ENCODE measurements at places on chromosomes 4 and X. TPM values are rescaled to one million over a fixed set of nuclear protein-coding genes. Genes with fewer than 3 reads are reported as not detected.
A peak's percentile ranks its signal among the peaks of the same experiment; 100 is the strongest.

DNA sequence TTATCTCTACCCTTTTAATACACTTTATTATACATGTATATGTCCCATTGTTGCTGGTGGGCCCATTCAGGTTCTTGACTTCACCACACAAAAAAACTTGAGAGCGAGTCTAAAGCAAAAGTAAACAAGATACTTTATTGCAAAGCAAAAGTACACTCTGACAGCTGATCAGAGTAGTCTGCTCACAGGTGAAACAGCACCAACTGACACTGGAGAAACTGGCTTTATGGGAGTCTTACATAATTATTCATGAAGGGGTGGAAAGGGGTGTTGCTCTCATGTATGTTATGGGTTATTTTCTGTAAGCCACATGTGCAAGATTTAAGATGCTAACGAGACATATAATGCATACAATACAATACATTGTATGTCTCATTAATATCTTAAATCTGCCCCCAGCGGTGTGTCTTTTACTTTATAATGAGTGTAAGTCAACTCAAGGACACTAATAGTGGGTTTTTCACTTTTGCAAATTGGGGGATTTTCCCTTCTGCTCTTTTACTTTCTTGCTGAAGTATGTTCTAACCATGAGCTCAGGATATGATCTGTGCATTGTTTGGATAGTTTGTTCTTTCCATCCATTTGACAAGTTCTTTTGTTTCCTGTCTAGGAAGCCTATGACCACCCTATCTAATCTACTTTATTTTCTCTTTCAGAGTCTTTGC lies 256.1 kb upstream of the ITM2A start:
- no peak for DNase-seq

DNA sequence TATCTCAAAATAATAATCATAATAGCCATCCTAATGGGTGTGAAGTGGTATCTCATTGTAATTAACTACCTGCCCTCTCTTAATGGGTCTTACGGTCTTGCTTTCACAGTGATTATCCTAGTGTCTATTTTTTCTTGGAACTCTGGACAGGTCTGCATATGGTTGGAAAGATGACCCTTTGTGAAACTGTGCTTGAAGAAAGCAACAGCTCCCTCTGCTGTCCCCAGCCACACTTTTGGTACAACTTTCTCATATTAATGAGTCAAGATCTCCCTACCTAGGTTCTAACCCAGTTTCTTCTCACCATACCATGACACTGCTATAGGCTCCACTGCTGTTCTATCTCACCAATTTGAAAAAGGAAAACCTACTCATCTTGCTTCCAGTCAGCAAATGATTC lies 2.4 kb downstream of the TFDP3 start:
- no peak for DNase-seq

DNA sequence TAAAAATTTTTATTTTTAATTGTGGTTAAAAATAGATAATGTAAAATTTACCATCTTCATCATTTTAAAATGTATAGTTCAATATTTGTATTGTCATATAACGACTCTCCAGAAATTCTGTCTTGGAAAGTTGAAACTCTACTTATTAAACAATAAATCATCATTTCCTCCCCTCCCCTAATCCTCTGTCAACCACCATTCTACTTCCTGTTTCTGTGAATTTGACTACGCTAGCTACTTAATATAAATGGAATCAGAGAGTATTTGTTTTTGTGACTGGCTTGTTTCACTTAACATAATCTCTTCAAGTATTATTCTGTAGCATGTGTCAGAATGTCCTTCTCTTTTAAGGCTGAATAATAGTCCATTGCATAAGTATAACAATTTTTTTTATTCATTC lies 729.0 kb upstream of the AADAT start:
- no peak for DNase-seq

DNA sequence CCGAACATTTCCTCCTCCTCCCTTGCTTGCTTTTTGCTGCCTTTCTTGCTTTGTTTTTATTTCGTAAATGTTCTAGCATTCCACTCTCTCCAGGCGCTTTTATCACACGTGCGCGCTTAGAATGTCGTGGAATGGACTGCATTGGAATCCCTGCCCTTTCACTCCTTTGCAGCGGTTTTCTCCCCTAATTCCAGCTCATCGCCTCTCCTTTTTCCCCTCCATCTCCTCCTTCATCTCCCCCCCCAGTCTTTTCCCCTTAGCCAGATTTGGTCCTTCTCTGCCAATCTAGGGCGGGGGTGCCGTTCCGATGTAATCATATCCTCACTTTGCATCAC lies 579 bp downstream of the OGT start:
- DNase-seq: no peak

GRCh38 chr4:76998251-76998901 lies 48.8 kb downstream of the SEPTIN11 start:
- no peak for DNase-seq

The CXCL9 gene
- total RNA-seq: 0.38 TPM

GRCh38 chr4:16158504-16158852 lies 67.8 kb downstream of the TAPT1 start:
- DNase-seq: no peak

GRCh38 chr4:169225058-169225751 lies 45.6 kb downstream of the SH3RF1 start:
- no peak for DNase-seq

DNA sequence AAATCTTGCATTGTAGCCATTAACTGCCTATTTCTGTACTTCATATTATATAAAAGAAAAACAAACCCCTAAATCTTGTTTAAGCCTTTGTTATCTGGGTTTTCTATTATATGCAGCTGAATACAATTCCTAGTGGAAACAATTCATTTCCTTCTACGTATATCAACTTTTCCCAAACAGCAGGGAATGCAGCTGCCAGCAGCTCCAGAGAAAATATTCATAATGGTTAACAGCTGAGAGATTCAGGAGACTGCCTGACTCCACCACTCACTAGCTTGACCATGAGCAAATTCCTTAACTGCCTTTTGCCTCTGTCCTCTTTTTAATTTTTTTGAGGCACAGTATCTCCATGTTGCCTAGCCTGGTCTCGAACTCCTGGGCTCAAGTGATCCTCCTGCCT lies 146.2 kb downstream of the SPATA18 start:
- DNase-seq: no peak

DNA sequence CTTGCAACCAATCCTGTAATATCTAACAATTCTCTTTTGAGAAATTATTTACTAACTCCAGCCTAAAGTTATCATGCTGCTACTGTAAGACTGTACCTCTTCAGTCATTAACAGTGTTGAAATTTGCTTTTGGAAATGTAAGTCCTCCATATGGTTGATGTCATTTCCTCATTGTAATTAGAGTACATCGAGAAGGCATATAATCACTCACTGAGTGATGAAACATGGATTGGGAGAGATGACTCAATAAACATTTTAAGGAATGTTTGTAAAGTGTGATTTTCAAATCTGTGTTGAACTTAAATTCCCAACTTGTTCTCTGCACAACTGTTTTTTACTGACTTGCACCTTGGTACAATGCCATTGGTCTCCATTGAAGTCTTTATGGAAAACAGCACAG lies 61.2 kb downstream of the HMGB2 start:
- no peak for DNase-seq

The SLC38A5 gene
- total RNA-seq: 5.0 TPM

DNA sequence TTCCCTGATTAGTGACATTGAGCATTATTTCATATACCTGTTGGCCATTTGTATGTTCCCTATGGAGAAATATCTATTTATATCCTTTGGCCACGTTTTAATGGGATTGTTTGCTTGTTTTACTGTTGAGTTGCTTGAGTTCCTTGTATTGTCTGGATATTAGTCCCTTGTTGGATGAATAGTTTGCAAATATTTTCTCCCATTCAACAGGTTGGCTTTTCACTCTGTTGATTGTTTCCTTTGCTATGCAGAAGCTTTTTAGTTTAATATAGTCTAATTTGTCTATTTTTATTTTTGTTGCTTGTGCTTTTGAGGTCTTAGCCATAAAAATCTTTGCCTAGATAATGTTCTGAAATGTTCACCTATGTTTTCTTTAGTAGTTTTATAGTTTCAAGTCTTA lies 60.2 kb upstream of the HUWE1 start:
- DNase-seq: no peak

- no peak for DNase-seq
Observed at GRCh38 chr4:173991814-173992213, 291.7 kb downstream of the FBXO8 start.

The GRK4 gene
- total RNA-seq: 11.5 TPM

- DNase-seq: no peak
Observed at GRCh38 chrX:49233887-49234555, 881 bp upstream of the CACNA1F start.

DNA sequence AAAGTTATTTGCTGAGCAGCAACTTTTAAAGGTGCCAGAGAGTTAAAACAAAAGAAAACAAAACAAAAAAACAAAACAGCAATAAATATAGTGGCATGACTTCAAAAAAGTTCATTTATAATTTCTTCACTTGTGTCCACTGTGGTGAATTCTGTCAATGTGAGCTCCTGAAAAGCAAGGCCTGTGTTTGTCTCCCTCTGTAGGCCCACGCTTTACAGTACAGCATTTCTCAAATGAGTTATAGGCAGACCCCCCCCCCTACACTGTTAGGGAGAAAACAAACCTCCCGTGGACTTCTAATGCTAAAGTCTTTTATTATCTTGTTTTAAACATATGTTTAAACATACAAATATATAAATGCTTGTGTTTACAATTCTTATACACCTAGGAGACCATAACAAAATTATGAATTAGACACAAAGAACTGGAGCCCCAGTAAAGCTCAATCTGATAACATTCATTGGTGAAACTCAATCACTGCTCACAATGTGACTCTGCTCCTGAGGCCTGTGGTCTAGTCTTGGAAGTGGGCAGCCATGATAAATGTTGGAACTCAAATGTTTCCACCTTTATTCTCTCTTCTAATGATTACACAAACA lies 47.0 kb upstream of the SCOC start:
- DNase-seq: peak; percentile 23

The MAGEA10 gene
- not detected for total RNA-seq

The CNKSR2 gene
- total RNA-seq: 0.44 TPM

DNA sequence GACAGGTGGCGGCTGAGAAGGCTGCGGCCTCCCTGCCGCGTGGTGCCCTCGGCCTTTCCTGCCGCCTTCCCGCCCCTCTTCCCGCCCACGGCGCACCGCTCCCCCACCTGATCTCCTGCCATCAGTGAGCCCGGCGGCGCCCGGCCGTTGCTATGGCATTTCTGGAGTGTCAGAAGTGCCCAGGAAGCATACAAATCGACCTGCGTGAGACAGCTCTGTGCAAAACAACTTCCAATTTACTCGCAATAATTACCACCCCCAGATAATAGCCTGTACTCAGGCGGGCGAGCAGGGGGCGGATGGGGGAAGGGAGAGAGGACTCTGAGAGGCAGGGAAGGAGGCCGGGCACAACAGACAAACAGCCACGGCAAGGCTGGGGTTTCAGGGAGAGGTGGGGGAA lies 16.6 kb upstream of the ERCC6L start:
- no peak for DNase-seq

- DNase-seq: peak; percentile 71
Observed at GRCh38 chr4:6278801-6279197, 9.1 kb downstream of the WFS1 start.

The CSN1S1 gene
- total RNA-seq: 3.2 TPM

GRCh38 chrX:136251041-136251991 lies at the start of gene MAP7D3:
TSS of gene MAP7D3 (minus strand) at chrX:136251400. CDS start at chrX:136251358, 42 bp downstream.
- DNase-seq: peak; percentile 77

- DNase-seq: no peak
Observed at GRCh38 chrX:13305108-13305507, 14.7 kb downstream of the ATXN3L start.

DNA sequence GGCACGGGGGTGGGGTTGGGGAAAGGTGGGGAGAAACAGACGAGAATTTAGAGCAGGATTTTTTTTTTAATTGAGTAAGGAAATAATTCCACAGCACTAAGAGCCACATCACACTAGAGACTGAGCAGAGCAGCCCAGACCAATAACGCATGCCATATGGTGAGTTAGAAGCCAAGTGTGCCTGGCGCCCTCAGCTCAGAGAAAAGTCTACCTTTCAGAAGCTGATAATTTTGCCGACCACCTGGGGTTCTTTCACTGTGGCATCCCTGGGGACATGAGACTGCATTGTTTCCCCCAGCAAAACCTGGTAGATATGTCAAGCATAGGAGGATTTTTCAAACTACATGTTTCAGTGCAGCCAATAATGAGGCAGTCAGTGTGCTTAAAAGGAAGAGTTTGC lies 516.8 kb downstream of the SMARCA1 start:
- no peak for DNase-seq

The UNC5C gene
- 6.2 TPM for total RNA-seq

- DNase-seq: no peak
Observed at GRCh38 chrX:79231662-79232061, 87.2 kb downstream of the GPR174 start.

DNA sequence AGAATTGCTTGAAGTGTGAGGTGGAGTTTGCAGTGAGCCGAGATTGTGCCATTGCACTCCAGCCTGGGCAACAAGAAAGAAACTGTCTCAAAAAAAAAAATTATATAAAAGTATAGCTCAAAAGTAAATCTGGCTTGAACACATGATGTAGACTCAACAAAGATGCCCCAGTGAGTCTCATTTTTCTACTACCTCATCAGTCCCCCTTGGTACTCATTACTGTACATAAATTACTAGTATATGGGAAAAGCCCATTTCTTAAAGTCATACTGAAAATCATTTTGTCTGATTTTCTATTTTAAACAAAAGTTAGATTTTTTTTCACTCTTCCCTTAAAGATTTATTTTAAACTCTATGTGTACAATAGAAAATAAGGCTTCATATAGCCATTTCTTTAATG lies 39.2 kb downstream of the FAM241A start:
- DNase-seq: no peak

The ETDC gene
- not detected for total RNA-seq

- DNase-seq: no peak
Observed at GRCh38 chr4:121736735-121737351, 28.1 kb downstream of the SMIM43 start.

The SASH3 gene
- 5.8 TPM for total RNA-seq

The NXF2B gene
- total RNA-seq: not detected

- DNase-seq: no peak
Observed at GRCh38 chr4:88757776-88758175, 60.1 kb upstream of the NAP1L5 start.

DNA sequence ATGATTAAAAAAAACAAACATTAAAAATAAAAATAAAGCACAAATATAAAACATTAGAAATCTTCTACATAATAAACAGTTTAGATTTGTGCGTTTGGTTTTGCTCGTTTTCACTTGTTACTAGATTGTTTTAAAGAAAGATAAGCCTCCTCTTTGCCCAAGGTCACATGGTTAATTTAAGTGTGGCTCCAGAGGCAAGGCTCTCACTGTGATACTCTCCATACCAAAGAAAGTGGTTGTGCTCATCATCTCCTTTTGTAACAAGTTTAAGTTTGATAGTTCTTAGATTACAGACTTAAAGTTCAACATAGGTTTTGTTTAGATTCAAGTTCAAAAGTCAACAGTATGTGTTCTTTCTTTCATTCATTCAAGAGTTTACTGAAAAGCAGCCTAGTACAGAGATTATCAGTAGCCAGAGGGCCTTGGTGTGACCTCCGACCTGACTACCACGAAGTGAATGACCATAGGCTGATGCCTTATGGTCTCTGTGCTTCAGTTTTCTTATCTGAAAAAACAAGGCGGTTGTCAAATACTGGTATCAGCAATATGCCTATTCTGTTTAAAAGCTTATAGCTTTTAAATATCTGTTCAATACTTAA lies 133.2 kb downstream of the ZAR1 start:
- no peak for DNase-seq

- no peak for DNase-seq
Observed at GRCh38 chrX:24243188-24243587, 70.7 kb downstream of the SUPT20HL2 start.

- no peak for DNase-seq
Observed at GRCh38 chrX:51336584-51336983, 4.0 kb downstream of the NUDT10 start.

All from left cardiac atrium (tissue), 4 donors.